NCI-H526 treated with DMSO at 0.1 percent for 48 hours (cell line): ENCODE measurements at places on chromosomes 12 and 14.

DNA sequence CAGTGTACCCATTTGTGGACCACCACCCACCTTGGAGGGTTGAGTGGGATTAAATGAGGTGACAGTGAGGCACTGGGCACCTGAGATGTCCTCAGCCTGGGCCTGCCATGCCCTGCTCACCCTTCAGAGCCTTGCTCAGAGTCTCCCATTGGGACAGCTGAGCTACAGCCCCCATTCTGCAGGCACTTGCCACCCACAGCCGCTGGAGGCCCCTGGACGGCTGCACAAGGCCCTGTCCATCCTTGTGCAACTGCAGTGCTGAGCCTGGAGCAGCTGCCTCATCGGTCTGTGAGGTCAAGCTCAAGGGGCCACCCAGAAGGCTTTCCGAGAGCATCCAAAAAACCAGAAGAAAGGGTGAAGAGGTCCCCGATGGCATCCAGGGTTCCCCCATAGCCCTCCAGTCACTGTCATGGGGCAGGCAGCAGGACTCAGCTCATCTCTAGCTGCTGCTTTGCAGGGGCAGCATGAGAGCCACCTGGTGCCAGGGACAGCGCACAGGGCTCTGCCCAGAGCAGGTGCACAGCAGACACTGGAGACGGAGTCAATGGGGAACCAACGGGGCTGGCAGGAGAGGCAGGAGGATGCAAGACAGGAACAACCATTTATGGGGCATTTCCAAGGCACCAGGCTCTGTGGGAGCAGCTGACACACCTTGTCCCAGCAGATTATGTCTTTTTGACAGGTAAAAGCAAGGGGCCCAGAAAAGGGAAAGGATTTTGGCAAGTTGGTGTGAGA lies 84.6 kb downstream of the ARL6IP4 start:
- DNase-seq = no peak

DNA sequence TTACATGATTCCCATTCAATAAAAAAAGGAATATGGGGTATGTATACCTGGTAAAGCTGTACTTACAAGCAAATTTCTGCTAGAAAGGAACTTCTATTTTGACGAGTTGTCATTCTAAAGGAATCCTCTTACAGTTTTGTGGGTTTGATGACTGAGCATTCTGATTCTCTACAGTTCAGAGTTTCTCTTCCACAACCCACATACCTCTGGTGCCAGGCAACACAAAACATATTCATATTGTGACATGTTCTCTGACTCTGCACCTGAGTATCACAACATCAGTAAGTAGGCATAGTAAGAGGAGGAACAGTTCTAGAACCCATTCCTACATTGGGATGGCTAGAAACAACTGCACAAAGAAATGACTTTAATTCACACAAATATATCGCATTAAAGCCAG lies 636.6 kb downstream of the MED13L start:
- no peak for DNase-seq

DNA sequence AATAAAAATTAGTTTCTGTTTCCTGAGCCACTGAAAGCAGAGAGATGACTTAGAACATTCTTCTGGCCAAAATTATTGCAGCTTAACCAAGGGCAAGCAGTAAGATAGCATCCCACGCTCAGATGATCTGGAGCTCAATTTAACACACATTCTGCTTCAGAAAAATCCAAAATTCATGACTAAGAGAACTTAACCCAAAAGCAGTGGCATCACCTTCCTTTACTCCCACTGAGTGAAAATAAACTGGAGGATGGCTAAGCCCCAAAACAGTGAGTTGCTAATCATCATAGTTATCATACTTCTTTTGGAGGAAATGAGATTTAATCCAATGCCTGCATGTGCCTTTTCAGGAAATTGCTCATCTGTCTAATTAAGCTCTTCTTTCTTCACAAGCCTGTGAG lies 195.4 kb downstream of the DUSP6 start:
- DNase-seq = no peak

GRCh38 chr12:44525806-44526654 lies 350.1 kb downstream of the NELL2 start:
- DNase-seq = no peak
